Endothelial cell (in vitro differentiated cells): ENCODE measurements at places on chromosomes 5 and 9. TPM values are rescaled to one million over a fixed set of nuclear protein-coding genes. Genes with fewer than 3 reads are reported as not detected.

The BARHL1 gene
- 2.4 TPM for total RNA-seq

The SLC25A2 gene
- 0.62 TPM for total RNA-seq

The BTNL3 gene
- total RNA-seq = 0.36 TPM

The SLC6A7 gene
- total RNA-seq = not detected

The RGS14 gene
- 21.8 TPM for total RNA-seq

The PPP2R2B gene
- 0.59 TPM for total RNA-seq

The SUSD3 gene
- total RNA-seq = 1.2 TPM

The SLC45A2 gene
- total RNA-seq = 0.15 TPM
